Thymus (tissue), 14 donors: ENCODE measurements at places on chromosomes 16 and 17. TPM values are rescaled to one million over a fixed set of nuclear protein-coding genes. Genes with fewer than 3 reads are reported as not detected.

GRCh38 chr17:27456681-27457359, 572 bp downstream of the KSR1 start:
- no peaks in the 10 kb centered on the region for H3K36me3 ChIP-seq
- H3K4me3 ChIP-seq = peak overlapping the region; percentile 55
- DNase-seq = no peak
- H3K4me1 ChIP-seq = peaks cover 25% of the 10 kb centered on the region
- H3K27ac ChIP-seq = no peak overlapping the region
- peaks cover 23% of the 10 kb centered on the region for H3K27me3 ChIP-seq

- DNase-seq = no peak
- no peak overlapping the region for H3K27ac ChIP-seq
- no peaks in the 10 kb centered on the region for H3K4me1 ChIP-seq
These were observed 60.6 kb downstream of the CDH11 start for GRCh38 chr16:65061263-65061662.

PLCG2 gene
- 10.1 TPM for total RNA-seq

GRCh38 chr17:30554839-30555751, 77.9 kb downstream of the GOSR1 start:
- H3K4me1 ChIP-seq = peaks cover 25% of the 10 kb centered on the region
- no peak overlapping the region for H3K27ac ChIP-seq
- H3K4me3 ChIP-seq = no peak overlapping the region
- no peaks in the 10 kb centered on the region for H3K27me3 ChIP-seq

GRCh38 chr16:27781195-27781524, 231.2 kb downstream of the KATNIP start:
- no peak overlapping the region for H3K4me3 ChIP-seq
- DNase-seq = no peak
- H3K27ac ChIP-seq = no peak overlapping the region
- H3K4me1 ChIP-seq = no peaks in the 10 kb centered on the region
- H3K36me3 ChIP-seq = peaks cover 10% of the 10 kb centered on the region

HBM gene
- 25.3 TPM for total RNA-seq

DNA sequence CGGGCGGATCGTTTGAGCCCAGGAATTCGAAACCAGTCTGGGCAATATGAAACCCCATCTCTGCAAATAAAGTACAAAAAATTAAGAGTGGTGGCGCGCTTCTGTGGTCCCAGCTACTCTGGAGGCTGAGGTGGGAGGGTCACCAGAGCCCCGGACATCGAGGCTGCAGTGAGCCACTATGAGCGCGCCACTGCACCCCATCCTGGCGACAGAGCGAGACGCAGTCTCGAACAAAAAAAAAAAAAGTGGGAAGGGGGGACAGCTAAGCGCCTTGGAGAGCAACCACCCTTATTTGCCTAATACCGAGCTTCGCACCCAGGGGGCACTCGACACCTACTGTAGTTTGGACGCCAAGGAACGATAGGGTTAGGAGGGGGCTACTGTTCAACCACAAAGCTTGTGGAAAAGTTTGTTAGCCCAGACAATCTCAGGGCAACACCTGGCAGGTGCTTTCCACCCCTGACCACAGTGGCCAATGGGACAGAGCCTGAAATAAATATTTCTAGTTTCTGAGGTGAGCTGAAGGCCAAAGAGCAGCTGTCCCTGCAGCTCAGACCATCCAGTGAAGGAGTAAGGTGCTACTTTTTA, 847 bp upstream of the PSMC3IP start:
- peak overlapping the region; percentile 94 for H3K4me3 ChIP-seq
- H3K4me1 ChIP-seq = peaks cover 10% of the 10 kb centered on the region
- peaks cover 49% of the 10 kb centered on the region for H3K36me3 ChIP-seq
